Activated CD8-positive, alpha-beta T cell treated with anti-CD3 and anti-CD28 coated beads, Interleukin-2, amount 10 ng/mL, durations not matched to agents 7 days and 5 days (primary cell): ENCODE measurements at places on chromosomes 3 and 15.

GRCh38 chr15:67138891-67139855 is 73.8 kb downstream of the SMAD3 start:
- peaks cover 15% of the 10 kb centered on the region for H3K36me3 ChIP-seq
- H3K27me3 ChIP-seq: no peaks in the 10 kb centered on the region
- H3K4me1 ChIP-seq: peaks cover 72% of the 10 kb centered on the region
- H3K4me3 ChIP-seq: no peak overlapping the region
- DNase-seq: no peak

DNA sequence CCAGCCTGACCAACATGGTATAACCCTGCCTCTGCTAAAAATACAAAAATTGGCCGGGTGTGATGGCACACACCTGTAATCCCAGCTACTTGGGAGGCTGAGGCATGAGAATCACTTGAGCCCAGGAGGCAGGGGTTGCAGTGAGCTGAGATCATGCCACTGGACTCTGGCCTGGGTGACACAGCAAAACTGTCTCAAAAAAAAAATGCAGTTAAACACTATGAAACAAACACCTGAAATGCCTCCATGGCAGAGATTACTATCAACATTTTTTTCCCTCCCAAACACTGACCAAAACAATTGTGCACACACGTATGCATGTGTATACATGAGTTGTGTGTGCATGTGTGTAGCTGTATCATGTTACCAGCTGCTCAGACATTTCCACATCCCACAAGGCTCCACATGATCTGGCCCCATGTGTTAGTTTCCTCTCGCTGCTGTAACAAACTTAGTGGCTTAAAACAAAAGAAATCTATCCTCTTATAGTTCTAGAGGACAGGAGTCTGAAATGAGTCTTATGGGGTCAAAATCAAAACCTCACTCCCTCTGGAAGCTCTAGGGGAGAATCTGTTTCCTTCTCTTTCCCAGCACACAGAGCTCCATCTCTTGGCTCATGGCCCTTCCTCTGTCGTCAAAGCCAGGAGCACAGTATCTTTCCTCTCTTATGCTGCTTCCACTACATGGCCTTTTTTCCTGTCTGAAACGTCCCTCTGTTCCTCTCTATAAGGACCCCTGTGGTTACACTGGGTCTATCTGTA is 34.5 kb downstream of the SLC41A3 start:
- DNase-seq: no peak
- no peak overlapping the region for H3K27ac ChIP-seq
- H3K27me3 ChIP-seq: no peaks in the 10 kb centered on the region
- H3K4me3 ChIP-seq: no peak overlapping the region
- no peaks in the 10 kb centered on the region for H3K36me3 ChIP-seq

DNA sequence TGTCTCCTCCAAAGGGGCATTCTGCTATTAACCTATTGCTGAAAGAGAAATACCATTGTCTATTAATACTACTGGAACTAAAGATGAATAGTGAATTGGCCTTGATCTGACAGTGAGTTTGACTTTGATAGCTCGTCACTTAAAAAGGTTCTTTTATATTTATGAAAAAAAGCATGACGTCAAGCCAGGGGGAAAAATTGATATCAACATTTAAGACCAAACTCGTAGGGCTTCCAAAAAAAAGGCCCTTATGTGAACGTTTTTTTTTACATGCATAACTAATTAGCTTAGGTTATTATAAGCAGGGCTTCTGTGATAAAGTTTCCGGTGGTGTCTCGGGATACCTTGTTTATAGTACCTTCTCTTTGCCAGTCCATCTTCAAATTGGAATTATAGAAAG is 63.3 kb upstream of the SAMMSON start:
- H3K27me3 ChIP-seq: no peaks in the 10 kb centered on the region
- H3K36me3 ChIP-seq: no peaks in the 10 kb centered on the region
- H3K27ac ChIP-seq: no peak overlapping the region

DNA sequence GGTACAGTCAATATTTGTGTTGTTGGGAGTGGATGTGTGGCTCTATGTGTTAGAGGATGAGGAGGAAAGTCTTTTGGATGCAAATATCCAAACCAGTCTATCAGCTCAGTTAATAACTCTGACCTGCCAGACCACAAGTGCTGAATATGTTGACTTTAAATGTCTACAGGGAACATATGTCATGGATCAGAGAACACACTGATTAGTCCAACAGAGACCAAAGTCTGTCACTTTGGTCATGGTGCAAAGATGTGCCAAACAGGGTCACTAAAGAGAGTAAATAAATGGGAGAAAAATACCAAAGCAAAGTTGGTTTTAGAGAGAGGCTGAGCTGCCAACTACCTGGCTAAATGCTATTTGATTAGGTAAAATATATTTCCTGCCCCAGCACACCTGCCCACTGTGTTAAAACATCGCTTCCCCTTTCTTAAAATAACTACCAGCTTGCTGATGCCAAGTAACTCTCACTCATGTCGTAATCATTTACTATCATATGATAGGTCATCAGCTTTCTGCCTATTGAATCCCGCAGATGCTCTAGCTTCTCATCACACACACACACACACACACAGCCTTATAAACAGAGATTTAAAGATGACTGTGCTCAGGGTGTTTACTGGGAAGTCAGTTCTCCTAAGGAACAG is 173.3 kb downstream of the PDZRN3 start:
- no peak overlapping the region for H3K4me3 ChIP-seq
- no peaks in the 10 kb centered on the region for H3K36me3 ChIP-seq
- H3K4me1 ChIP-seq: no peaks in the 10 kb centered on the region
- peaks cover 8% of the 10 kb centered on the region for H3K27me3 ChIP-seq
- no peak overlapping the region for H3K27ac ChIP-seq
- DNase-seq: no peak

DNA sequence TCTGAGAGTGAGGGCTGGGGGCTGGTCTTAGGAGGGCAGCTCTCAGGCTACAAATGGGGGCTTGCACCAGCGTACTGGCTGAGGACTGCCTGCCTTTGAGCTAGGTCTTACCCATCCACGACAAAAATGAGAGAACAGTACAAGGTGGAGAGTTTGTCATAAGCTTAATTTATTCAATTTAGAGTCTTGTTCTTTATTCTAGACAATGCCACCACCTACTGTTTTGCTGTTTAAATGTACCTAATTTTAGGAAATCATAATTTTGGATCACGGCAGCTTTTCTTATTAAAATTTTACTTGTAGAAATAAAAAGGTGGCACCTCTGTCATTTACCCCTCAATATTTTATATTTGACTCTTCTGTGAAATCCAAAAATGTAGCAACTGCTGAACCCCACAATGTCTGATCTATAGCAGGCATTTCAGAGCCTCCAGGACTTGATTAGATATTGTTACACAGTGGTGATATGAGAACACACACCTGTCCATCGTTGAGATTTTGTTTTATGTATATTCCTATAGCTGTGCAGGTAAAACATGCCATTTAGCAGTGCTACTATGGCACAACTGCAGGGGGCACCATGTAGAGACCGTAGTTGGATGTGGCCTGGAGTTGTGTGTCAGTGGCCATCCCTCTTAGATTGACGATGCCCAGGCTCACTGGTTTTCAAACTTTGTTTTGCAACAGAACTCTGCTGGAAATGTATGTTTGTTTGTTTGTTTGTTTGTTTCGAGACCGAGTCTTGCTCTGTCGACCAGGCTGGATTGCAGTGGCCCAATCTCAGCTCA is 88.6 kb downstream of the SLCO3A1 start:
- no peak overlapping the region for H3K4me3 ChIP-seq
- H3K27ac ChIP-seq: no peak overlapping the region
- H3K4me1 ChIP-seq: peaks cover 19% of the 10 kb centered on the region
- peaks cover 4% of the 10 kb centered on the region for H3K27me3 ChIP-seq
- DNase-seq: no peak
- H3K36me3 ChIP-seq: no peaks in the 10 kb centered on the region

- peaks cover 29% of the 10 kb centered on the region for H3K27me3 ChIP-seq
- H3K4me1 ChIP-seq: no peaks in the 10 kb centered on the region
- no peaks in the 10 kb centered on the region for H3K36me3 ChIP-seq
- no peak overlapping the region for H3K27ac ChIP-seq
Observed at GRCh38 chr15:39290711-39291435, 290.0 kb upstream of the THBS1 start.

DNA sequence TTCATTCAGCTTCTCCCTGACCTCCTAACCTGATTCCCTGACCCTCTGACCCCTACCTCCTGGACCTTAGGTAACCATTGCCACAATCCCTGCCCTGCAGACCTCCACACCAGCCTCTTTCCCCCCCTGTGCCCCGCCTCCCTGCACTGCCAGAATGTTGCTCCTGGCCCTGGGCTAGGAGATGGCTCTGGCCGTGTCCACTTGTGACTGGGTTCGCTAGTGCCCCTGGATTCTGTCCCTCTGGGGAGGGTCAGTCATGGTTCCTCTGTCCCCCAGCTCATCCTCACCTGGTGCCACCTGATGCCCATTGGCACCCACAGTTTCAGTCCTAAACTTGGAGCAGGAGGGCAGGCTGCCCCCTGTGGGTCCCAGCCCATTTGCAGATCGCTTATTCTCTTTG is 56.2 kb upstream of the PRR23E start:
- H3K4me1 ChIP-seq: no peaks in the 10 kb centered on the region
- H3K27ac ChIP-seq: no peak overlapping the region
- no peaks in the 10 kb centered on the region for H3K36me3 ChIP-seq
- DNase-seq: no peak
- no peak overlapping the region for H3K4me3 ChIP-seq

GRCh38 chr3:11364181-11364580 is 92.0 kb downstream of the ATG7 start:
- H3K27ac ChIP-seq: no peak overlapping the region
- no peaks in the 10 kb centered on the region for H3K4me1 ChIP-seq
- no peak for DNase-seq
- peaks cover 44% of the 10 kb centered on the region for H3K36me3 ChIP-seq
